ENCODE measurements at places on chromosomes 6 and 20.

- DNase-seq, result no peak
Measured at GRCh38 chr6:26431258-26432172, 8.8 kb upstream of the BTN3A3 start.

- no peak for DNase-seq
Measured at GRCh38 chr20:34041226-34041625, 47.5 kb downstream of the RALY start.

DNA sequence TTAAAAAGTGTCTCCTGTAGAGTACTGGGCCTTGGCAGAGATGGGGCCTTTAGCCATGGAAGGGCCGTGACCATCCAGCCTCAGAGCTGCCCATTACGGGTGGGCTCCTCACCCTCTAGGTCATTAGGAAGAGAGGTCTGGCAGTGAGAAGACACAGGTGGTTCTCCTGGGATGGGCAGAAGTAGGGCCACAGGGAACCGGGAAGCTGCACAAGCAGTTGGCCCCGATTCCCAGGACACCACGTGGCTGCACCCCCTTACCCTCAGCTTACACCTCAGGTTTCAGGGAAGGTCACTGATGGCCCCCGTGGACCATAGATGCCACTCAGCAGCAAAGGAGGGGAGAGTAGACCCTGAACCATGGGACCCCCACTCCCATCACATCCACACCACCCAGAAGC is 1.6 kb downstream of the RAET1G start:
- no peak for DNase-seq

- DNase-seq, result no peak
Measured at GRCh38 chr6:19905584-19905983, 68.4 kb downstream of the ID4 start.

DNA sequence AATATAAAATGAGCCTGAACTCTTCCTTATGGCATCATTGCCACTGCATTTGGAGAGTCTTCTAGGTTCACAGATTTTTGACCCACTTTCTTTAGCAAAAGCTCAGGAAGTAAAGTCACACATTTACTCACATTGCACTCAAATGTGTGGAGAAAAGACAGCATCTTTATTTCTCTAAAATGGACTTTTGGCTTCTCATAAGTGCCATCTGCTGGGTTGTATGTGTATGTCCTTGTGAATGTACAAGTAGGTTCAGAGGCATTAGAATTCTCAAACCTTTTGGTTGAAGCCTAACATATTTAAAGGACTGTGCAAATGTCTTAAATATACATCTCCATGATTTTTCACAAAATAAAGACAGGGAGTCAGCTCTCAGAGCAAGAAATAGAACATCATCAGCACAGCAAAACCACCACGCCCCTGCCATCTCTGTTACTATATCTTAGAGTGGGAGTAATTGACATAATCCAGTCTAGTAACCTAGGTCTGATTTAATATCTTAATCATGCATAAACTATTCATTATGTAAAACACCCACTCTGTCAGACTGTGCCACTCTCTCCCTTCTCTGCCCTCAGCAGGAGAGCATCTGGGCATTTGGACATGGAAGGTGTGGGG is 42.2 kb upstream of the SPTLC3 start:
- DNase-seq, result no peak

DNA sequence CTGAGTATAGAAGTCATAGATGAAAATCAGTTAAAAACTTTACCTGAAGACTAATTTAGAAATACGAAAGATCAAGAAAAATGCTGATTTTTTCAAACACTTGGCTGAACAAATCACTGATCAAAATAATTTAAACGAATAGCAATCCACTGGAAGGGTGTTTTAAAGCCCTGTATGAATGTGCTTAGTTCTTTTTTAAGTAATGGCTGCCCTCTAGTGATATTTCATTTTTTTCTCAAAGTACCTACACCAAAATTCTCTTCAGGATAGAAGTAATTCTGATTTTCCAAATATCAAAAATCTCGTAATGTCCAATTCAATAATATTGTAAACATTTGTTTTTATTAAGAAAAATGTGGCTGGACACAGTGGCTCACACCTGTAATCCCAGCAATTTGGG is 32.5 kb downstream of the AKAP7 start:
- DNase-seq, result no peak
